Activated CD4-positive, alpha-beta T cell treated with anti-CD3 and anti-CD28 coated beads, Interleukin-2, amount 10 ng/mL, durations not matched to agents 7 days and 5 days (primary cell): ENCODE measurements at places on chromosomes 2 and 18.

DNA sequence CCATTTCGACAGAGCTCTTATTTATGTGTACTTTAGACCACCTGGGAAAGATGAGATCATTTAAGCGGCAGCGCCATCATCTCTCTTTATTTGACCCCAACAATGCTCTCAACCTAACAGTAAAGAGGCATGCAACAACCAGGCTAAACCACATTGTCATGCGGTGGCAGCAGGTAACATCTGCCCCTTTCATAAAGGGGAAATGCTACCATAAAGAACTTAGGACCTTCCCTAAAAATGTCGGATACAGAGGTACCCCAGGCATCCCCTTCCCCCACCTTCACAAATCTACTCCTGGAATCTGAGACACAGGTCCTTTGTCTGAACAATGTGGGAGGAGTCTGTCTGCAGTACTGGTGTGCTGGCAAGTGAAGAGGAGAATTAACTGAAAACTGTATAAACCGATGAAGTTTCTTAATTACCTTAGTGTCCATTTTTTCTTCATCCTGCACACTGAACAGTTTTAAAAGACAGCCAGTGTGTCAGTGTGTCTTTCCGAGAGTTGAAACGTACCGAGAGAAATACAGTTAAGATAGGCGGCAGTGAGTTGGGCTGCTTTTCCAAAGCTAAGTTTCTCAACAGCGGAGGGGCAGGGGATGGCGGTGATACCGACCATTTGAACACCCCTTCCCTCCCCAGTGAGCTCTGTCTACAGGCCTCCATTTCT, 1.9 kb downstream of the MEX3C start:
- DNase-seq = peak; percentile 44

- DNase-seq = no peak
Measured at GRCh38 chr2:62200868-62201267, 5.0 kb downstream of the B3GNT2 start.

- DNase-seq = no peak
Measured at GRCh38 chr2:19050354-19050753, 308.1 kb downstream of the OSR1 start.

GRCh38 chr2:88018909-88019308, 2.6 kb upstream of the RNU2-63P start:
- no peak for DNase-seq

DNA sequence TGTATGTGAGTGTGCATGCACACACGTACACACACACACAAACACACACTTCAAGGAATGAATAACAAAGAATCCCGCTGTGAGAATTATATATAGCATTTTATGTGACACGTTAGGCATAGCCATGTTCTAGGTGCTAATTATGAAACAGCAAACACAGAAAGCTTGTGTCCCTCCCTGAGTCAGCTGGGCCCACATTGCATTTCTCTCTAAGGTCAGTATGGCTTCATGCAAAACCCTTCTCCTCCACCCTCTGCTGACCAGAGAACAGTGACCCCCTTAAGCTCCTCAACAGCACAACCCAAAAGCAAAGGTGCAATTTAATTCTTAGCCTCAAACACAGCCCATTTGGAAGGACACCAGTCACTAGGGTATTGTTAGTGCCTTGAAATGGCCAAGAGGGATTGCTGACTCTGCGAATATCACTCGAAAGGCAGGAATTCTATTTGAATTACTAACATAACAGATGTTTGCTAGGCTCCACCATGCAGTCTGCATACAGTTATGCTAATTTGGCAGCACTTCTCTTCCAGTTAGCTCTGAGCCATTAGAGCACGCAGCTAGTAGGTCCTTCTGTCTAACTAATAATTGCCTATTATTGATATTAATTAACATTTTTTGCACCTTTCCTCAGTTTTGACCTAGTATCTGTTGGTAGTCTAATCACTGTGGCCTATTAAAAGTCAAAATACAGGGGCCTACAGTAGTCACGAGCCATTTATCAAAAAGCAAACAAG, 149.0 kb downstream of the LNPK start:
- DNase-seq = no peak

DNA sequence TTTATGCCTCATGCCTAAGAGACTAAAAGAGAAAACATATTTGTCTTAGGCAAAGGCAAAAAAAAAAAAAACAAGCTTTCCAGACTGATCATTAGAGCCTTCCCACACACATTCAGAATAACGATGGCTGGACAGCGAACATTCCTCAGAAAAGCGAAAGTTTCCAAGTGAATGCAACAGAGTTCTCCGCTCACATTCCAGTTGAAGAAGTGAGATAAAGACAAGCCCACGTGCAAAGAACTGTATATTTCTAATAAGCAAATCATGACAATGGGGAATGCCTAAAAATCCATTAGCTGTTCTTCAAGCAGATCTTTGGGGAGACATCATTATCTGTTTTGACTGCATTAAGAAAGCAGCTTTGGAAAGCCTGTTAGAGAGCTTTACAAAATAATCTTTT, 347.9 kb downstream of the METTL4 start:
- no peak for DNase-seq

DNA sequence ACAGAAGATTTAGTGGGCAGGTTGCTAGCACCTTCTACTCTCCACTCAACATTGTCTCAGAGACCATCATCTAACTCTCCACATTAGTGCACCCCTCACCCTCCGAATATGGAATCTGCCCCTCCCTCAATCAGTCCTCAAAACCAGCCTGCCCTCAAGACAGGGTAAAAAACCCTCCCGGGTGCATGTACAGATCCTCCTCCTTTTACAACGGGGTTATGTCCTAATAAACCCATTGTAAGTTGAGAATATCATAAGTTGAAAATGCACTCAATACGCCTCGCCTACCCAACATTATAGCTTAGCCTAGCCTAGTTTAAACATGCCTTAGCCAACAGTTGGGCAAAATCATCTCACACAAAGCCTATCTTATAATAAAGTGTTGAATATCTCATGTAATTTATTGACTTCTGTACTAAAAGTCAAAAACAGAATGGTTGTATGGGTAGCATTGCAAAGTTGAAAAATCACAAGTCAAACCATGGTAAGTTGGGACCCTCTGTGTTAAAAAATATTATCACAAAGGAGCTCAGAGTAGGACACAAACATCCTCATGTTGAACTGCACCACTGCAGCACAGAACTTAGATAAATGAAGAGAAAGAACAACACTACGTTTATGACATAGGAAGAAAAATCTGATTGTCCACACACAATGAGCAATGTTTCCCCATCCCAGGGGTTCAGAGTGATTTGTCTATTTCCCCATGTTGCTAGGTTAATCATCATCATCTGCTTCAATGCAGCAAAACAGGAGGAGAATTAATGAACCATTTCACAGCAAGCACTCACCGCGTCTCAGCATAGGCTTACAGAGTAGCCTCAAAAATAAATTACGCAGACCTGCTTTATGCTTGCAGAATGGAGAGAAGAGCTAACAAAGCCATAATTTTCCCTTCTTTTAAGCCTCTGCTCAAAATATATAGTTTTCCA, 184.1 kb upstream of the ARL4C start:
- DNase-seq = no peak

DNA sequence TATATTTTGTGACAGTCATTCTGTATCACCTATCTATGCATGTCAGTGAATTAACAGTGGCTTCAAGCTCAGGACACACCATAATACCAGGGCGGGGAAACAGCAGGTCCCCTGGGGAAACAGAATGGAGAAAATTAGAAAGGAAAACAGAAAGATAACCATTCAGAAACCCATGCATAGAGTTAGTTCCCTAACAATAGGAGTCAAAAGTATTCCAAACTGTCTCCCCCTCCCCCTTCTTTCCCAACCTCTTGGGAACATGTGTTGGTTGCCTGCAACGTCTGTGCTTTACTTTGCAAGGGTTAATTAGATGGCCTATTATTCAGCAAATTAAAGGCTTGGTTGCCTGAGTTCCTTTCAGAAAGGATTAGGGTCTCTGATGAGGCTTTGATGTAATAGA, 176.4 kb downstream of the MYO3B start:
- no peak for DNase-seq

GRCh38 chr2:111694700-111695101, 189.3 kb downstream of the ANAPC1 start:
- DNase-seq = no peak

GRCh38 chr2:61165946-61166345, 4.0 kb downstream of the C2orf74 start:
- DNase-seq = no peak

GRCh38 chr2:237128845-237129592, 43.3 kb downstream of the COPS8 start:
- DNase-seq = no peak

DNA sequence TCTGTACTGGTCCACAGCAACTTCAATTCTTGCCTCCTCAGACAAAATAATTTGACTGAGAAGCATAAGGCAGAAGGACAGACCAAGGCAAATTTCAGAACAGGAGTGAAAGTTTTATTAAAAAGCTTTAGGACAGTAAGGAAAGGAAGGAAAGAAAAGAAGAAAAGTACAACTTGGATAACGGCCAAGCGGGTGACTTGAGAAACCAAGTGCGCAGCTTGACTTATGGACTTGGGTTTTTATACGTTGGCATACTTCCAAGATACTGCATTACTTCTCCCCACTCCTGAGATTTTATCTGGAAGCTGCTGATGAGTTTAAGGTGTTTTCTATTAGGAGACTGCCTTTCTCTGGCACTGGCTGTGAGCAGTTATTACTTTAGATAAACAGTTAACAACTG, 64.7 kb downstream of the CCDC178 start:
- DNase-seq = no peak

- peak; percentile 56 for DNase-seq
Measured at GRCh38 chr2:151638191-151638933, 95.9 kb downstream of the NEB start.

DNA sequence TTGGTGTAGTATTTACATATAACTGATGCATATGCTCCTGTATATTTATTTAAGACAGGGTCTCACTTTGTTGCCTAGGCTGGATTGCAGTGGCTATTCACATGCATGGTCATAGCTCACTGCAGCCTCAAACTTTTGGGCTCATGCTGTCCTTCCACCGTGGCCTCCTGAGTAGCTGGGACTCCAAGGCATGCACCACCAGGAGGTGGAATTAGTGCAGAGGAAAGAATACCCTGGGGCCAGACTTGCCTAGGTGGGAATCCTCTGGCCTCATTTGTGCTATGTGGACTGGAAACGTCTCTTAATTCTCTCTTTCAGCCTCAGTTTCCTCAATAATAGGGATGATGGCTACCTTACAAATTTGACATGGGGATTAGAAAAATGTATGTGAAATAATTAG, 2.3 kb downstream of the CEP192 start:
- DNase-seq = no peak

DNA sequence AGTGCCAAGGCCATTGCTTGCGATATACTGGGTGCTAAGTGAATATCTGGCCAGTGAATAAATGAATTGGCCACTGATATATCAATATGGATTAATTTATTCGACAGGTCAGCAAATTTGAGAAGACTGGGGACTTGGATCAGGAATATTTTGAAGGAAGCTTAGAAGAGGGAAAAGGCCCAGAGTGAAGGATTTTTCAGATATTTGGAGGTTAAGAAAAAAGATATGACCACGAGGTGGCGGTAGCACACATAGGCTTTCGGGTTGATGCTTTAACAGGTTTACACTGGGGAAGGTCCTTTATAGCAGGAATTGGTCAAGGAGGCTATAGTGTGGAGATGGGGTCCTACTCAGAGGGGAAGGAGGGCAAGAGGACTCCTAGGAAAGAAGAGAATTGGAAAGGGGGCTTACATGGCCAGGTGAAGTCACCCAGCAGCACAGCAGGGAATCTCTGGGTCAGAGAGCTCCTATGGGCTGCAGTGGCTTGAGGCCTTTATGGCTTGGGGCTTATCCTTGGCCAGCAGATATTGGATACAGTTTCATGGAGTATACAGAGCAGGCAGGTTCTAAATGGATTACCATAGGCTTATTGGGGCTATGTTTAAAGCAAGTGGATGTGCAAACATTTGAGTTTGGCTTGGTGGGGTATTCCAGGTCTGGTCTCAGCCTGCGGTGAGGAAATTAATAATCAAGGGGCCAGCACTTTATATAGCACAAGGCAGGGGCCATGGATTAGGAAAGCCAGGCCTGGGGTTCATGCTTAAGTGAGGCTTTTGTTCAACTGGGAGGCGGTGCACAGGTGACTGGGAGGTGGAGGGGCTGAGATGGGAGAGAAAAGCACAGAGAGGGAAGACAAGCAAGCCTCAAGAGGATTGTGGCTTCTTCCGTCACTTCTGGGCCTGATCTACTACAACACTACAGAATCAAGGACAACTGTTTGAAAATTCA, 9.7 kb downstream of the IL1RN start:
- peak; percentile 57 for DNase-seq

DNA sequence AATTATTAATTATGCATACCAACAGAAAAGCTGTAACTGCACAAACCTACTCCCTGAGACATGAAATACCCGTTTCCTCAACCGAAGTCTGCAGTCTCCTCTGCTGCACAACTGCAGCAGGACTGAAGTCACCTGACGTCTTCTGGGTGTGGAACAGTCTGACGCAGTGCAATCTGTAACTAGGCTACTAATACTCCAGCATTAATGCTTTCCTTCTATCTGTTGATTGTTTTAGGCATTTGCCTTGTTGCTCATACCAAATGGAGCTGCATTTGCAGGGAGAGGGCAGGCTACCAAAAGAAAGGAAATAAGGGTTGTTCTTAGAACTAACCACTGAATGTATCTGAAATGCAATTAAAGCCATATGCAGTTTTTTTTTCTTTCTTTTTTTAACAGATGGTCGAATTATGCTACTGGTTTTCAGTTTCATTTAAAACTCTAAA, 40.1 kb downstream of the RTN4 start:
- DNase-seq = peak; percentile 55
